ENCODE measurements at places on chromosomes 1 and 21.

GRCh38 chr1:219544163-219544846, 68.6 kb downstream of the ZC3H11B start:
- no peak for DNase-seq

DNA sequence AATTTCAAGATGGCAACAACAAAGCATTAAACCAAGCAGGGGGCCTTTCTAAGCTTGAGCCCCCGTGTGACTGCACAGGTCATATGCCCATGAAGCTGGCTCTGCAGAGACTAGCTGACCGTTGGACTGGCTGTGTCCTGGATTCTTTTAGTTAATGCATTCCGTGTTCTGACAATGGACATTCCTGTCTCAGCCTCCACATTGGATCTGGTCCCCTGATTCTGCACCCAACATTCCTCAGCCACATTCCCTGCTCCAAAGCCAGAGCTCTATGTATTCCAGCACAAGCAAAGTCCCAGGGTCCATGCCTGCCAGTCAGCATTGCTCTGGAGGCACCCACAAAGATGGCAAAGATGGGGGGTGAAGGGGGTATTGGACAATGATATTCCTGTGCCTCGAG, 5.1 kb upstream of the NAV1 start:
- no peak for DNase-seq

GRCh38 chr21:42538479-42539275, 25.0 kb downstream of the SLC37A1 start:
- DNase-seq, result no peak

DNA sequence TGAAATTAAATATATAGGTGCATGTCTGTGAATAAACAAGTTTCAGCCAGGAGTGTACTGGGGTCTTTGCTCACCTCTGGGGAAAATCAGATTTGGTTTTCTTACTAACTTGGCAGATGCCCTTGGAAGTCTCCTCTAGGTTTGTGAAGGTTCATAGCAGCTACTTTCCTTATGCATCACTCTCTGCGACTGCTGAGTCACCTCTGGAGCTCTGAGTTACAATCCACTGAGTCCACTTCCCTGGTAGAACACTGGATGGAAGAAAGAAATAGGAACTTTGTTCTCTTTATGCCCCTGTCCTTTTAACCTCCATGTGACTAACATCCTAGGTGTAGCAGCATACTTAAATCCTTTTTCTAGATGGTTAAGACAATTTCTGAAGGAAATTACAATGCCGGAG, 4.4 kb upstream of the FASLG start:
- DNase-seq, result peak; percentile 83

DNA sequence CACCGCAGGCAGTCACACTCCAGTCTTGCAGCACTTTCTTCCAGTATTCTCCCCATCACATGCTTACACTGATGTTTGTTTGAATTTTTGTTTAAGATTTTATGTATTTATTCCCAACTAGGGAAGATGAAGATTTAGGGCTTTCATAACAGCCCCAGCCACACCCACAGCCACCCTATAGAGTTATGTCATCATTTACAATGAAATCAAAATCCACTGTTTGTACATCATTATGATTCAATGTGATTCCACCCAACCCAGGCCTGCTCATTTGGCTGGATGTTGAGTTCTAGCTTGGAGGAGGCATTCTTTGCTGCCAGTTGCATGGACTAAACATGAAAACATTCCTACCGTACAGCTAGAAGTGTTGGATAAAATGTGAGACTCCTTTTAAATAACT, 35.8 kb downstream of the RIPK4 start:
- peak; percentile 49 for DNase-seq

GRCh38 chr1:204077979-204078696, 5.2 kb downstream of the SOX13 start:
- DNase-seq, result peak; percentile 79

GRCh38 chr1:199808110-199808870, 219.2 kb upstream of the NR5A2 start:
- peak; percentile 15 for DNase-seq

DNA sequence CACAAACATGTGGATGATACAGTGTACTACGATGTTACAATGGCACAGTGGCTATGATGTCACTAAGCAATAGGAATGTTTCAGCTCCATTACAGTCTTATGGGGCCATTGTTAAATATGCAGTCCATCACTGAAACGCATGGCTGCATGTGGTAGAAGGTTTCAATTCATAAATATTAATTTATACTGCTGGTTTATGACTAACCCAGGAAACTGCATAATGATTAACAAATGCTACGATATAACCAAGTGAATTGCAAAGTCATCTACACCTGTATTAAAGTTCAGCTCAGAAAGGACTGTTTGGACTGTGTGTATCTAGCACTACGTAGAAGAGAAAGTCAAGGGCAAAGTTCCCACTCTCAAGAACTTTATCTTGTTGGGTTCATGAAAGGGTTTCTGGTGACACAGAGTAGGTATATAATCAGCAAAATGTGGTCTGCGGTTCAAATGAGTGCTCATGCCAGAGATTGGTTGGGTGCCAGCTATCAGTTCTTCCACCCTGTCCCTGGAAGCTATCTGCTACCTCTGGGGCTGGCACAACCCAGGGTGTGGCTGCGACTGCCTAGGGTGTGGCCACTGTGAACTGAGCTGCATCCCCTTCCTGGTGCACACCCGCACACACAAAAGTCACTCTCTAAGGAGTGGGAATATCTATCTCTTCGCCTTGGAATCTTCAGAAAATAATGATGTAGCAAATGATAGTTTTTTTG, 14.8 kb downstream of the MGST3 start:
- DNase-seq, result no peak

DNA sequence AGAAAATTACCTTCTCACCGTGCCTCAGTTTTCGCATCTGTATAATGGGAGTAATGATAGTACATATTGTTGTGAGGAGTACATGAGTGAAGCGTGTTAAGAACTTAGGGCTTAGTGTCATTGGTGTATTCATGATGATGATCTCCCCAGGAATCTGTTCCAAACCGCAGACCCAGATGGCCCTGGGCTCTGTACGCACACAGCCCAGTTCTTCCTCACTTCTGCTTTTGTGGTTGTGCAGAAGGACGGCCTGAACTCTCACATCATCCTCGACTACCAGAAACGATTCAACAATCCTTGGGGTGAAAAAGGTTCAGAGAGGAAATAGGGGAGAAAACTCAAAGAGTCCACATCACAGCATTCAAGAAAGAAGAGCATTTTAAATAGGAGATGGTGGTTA, 323.0 kb downstream of the CAMTA1 start:
- no peak for DNase-seq

GRCh38 chr1:165434281-165434680, 10.6 kb downstream of the RXRG start:
- no peak for DNase-seq

DNA sequence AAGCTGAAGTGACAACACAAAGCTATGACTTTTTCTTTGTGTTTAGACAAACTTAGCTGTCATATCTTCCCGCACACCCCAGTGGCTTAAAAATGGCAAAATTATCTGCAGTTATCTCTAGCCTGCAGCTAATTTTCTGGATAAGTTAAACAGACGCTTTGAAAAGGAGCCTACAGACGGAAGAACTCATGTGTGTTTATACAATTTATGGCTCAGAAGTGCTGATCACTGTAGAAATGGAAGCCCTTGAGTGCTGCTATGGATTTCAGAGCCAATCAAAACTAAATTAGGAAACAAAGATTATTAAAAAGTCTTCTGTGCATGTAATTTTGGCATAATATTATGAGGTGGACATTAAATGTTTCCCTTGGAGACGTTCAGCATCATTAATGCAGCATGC, 11.6 kb downstream of the NTNG1 start:
- DNase-seq, result no peak

GRCh38 chr1:106498238-106498637, 558.2 kb upstream of the PRMT6 start:
- DNase-seq, result peak; percentile 40

DNA sequence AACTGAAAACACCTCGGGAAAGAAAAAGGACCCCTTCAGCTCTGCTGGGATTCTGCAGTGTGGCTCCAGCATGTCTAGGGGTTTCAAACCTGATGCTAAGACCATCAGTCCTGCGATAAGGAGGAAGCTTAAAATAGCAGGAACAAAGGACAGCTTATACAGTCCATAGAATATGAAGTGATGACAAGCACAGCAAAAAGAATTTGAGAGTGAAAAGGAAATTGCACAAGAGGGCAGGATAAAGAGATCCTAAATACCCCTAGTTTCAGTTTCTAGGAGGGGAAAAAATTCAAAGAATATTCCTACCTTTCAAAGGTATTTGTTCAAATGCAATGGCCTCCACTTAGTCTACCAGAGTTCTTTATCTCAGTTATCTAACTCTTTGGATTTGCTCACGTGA, 171.4 kb downstream of the TGFB2 start:
- no peak for DNase-seq

- DNase-seq, result no peak
Measured at GRCh38 chr1:230349020-230349393, 77.1 kb downstream of the PGBD5 start.

DNA sequence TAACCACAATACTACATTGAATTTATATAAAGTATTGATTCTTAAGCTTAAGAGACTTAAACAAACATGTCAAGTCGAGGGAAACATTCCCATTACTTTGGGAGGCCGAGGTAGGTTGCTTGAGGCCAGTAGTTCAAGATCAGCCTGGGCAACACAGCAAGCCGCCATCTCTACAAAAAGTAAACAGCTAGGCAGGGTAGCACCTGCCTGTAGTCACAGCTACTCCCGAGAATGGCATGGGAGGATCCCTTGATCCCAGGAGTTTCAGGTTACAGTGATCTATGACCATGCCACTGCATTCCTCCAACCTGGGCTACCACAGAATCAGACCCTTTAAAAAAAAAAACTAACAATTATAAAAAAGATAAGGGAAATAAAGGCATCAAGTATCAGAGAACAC, 50.4 kb downstream of the EIF4G3 start:
- peak; percentile 7 for DNase-seq

DNA sequence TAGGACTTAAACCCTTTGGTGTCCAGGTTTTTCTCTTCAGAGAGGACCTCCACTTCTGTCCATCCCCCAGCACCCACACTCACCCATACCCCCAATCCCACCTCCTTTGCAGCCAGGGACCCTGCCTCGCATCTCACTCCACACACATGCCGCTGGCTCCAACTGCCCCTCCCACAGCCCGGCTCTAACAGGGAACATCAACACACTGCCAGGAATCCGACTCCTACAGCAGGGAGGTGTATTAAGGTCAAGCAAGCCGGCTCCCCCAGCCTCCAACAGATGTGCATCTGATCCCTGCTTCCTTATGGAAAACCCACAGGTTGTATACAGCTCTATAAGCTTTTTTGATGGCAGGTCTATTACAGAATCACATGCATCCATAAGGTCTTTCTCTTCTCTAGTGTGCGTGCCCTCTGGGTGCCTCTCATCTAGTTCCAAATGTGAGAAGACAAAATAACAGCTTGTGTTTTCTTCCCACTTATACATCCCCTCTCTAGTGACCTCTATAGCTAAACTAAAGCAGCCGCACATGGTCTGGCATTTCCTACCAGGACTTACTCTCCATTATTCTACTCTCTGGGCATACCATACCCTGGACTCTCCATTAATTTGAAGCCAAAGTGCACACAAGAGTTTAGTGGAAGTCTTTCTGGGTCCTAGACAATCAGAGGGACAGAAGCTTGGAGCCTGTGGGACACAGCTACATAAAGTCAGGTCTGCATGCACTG, 16.3 kb downstream of the PIK3C2B start:
- DNase-seq, result no peak

GRCh38 chr1:78533527-78533926, 42.8 kb downstream of the PTGFR start:
- no peak for DNase-seq

DNA sequence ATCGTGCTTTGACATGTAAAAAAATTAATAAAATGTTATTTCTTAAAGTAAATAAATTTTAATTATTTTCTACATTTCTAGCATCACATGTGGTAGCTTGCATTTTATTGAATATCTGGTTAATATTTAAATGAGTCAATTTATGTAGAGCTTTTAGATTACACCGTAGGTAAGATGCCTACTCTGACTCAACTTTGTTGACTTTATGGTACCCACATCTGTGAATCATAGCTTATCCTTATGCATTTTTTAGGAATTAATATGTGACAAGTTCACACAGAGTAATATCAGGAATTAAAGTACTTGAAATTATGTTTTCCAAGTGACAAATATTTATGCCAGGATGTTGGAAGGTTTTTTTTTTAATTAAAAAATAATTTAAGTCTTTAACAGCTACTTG, 120.7 kb downstream of the LEPR start:
- peak; percentile 88 for DNase-seq

GRCh38 chr1:211603191-211603701, 24.3 kb upstream of the SLC30A1 start:
- DNase-seq, result peak; percentile 88
